ENCODE measurements at places on chromosomes 6 and 20. TPM values are rescaled to one million over a fixed set of nuclear protein-coding genes. Genes with fewer than 3 reads are reported as not detected.

DLL1 gene
- total RNA-seq = 22.0 TPM

PAX1 gene
- not detected for total RNA-seq

LY6G6C gene
- not detected for total RNA-seq

LRFN2 gene
- not detected for total RNA-seq

- DNase-seq = no peak
Observed at GRCh38 chr6:56231827-56232226, 15.6 kb downstream of the COL21A1 start.

GRCh38 chr6:38215651-38216311 is 396.3 kb downstream of the ZFAND3 start:
- DNase-seq = no peak

DNA sequence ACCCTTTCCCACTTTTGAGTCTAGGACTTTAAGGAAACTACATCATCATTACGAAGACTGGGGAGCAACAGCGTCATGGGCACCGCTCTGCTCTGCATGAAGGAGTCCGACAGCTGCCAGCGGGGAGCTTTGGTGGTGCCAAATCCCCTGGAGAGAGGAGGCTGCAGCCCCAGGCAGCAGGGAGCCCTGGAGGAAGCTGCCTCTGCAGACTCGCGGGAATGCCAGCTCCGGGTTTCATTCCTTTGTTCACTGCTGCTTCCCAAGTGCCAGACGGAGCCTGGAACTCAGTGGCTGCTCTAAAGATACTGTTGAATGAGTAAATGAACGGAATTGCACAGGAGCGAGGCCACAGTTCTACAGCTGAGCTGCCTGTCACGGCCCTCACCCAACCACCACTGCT is 196.5 kb upstream of the THBS2 start:
- no peak for DNase-seq

- DNase-seq = no peak
Observed at GRCh38 chr6:17064975-17065374, 36.9 kb upstream of the STMND1 start.

DNA sequence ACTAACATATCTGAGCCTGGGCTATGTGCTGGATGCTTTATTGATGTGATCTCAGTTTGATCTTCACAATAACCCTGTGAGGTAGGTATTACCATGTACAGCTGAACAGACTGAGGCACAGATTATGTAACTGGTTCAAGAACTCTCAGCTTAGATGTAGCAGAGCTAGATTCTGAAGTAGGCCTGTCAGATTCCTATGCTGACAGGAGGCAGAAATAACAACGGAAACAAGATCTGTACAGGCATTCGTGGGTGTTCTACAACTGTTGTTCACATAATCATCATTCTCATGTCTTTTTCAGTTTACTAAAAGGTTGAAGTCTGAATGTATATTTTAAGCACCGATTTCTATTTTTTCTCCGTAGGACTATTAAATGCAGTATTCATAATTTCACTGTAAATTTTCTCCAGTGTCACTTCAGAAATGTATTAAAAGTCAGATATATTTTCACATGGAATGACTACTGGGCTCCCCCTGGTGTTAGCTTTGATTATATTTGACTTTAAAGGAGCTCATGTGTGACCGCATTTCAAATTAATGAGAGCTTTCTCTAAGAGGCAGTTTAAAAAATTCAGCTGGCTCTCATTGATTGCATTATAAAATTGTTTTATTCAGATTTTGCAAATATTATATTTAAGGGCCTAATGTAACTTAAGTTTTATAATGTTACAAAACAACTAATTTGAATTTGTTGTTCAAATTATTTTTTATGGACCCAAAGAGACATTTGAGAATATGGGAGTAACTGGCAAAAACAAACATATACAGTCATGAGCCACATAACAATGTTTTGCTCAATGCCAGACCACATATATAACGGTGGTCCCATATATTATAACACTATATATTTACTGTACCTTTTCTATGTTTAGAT is 36.4 kb upstream of the SLC17A4 start:
- no peak for DNase-seq

DNA sequence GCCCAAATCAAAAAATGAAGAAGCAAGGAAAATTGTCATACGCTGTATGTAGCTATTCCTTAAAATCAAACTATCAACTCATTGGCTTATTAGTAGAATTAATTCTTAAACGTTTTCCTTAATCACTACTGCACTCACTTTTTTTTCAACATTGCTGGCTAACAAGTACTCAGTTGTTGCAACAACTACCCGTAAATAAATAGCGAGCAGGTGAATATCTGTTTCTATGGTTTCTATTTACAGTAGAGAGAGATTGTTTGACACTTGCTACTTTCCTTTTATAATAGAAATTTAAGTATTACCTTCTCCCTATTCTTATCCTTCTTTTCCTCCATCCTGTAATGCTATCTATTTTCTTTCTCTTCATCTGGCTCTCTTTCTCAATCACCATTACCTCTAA is 25.1 kb downstream of the FRK start:
- no peak for DNase-seq

DNA sequence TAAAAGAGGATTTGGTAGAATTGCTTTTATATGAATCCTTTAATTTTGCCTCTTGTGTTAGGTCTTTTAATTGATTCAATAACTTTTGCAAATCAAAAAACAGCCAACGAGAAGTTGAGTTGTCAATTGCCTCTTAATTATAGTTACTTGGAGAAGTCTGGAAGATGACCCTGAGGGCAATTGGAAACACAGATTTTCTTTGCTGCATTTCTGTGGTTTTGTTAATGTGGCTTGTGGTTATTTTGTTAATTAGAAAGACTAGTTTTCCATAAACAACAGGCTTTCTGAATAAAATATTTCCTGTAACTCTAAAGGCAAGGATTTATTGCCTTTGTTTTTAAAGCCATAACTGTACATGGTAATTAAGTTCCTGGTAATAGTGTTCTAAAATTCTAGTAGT is 513.0 kb downstream of the EPHA7 start:
- DNase-seq = no peak

- DNase-seq = no peak
Observed at GRCh38 chr20:11001764-11002540, 328.2 kb upstream of the JAG1 start.

DNA sequence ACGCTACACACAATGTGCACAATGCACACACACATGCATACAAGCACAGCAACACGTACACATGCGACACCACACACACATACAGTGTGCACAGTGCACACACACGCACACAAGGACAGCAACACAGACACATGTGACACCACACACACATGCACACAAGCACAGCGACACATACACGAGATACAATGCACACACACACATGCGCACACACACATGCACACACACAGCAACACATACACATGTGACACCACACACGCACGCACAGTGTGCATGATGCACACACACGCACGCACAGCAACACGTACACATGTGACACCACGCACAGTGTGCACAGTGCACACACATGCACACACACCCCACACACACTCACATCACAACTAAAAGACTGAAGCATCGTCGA is 327.3 kb downstream of the THBS2 start:
- DNase-seq = no peak

GRCh38 chr6:130215526-130215925 is 7.2 kb downstream of the SAMD3 start:
- DNase-seq = no peak

- DNase-seq = no peak
Observed at GRCh38 chr20:51529758-51530157, 12.8 kb downstream of the NFATC2 start.

GRCh38 chr6:32432050-32432450 is 7.6 kb upstream of the HLA-DRA start:
- DNase-seq = no peak

- peak; percentile 28 for DNase-seq
Observed at GRCh38 chr20:6164421-6165341, 41.9 kb upstream of the FERMT1 start.
